ENCODE measurements at places on chromosomes 7 and 10. TPM values are rescaled to one million over a fixed set of nuclear protein-coding genes. Genes with fewer than 3 reads are reported as not detected.

- H3K27ac ChIP-seq = no peak overlapping the region
- peaks cover 60% of the 10 kb centered on the region for H3K4me1 ChIP-seq
- no peak overlapping the region for H3K4me3 ChIP-seq
- DNase-seq = no peak
- H3K36me3 ChIP-seq = peaks cover 6% of the 10 kb centered on the region
Observed at GRCh38 chr10:62692085-62692484, 112.4 kb upstream of the ADO start.

GRCh38 chr10:97000487-97001182 lies 168.5 kb downstream of the LCOR start:
- no peaks in the 10 kb centered on the region for H3K4me1 ChIP-seq
- no peak for DNase-seq
- peaks cover 2% of the 10 kb centered on the region for H3K27me3 ChIP-seq
- H3K36me3 ChIP-seq = no peaks in the 10 kb centered on the region
- H3K4me3 ChIP-seq = no peak overlapping the region

GRCh38 chr7:12493407-12493806 lies 77.1 kb upstream of the SCIN start:
- peaks cover 1% of the 10 kb centered on the region for H3K27me3 ChIP-seq
- H3K27ac ChIP-seq = no peak overlapping the region
- H3K4me3 ChIP-seq = no peak overlapping the region
- no peaks in the 10 kb centered on the region for H3K36me3 ChIP-seq
- H3K4me1 ChIP-seq = no peaks in the 10 kb centered on the region
- no peak for DNase-seq

GCK gene
- 1.3 TPM for total RNA-seq

All from activated CD4-positive, alpha-beta memory T cell treated with anti-CD3 and anti-CD28 coated beads for 36 hours (primary cell).